Naive B cell (primary cell): ENCODE measurements at places on chromosomes 7 and 10. TPM values are rescaled to one million over a fixed set of nuclear protein-coding genes. Genes with fewer than 3 reads are reported as not detected.
A peak's percentile ranks its signal among the peaks of the same experiment; 100 is the strongest.

- no peaks in the 10 kb centered on the region for H3K27me3 ChIP-seq
- H3K4me3 ChIP-seq, result no peak overlapping the region
- peaks cover 8% of the 10 kb centered on the region for H3K36me3 ChIP-seq
- peaks cover 21% of the 10 kb centered on the region for H3K4me1 ChIP-seq
Measured at GRCh38 chr7:75716992-75717626, 21.6 kb downstream of the HIP1 start.

- no peak overlapping the region for H3K27ac ChIP-seq
- no peak overlapping the region for H3K4me3 ChIP-seq
- no peaks in the 10 kb centered on the region for H3K36me3 ChIP-seq
- H3K27me3 ChIP-seq, result no peaks in the 10 kb centered on the region
Measured at GRCh38 chr10:103062854-103063590, 130.1 kb downstream of the NT5C2 start.

DNA sequence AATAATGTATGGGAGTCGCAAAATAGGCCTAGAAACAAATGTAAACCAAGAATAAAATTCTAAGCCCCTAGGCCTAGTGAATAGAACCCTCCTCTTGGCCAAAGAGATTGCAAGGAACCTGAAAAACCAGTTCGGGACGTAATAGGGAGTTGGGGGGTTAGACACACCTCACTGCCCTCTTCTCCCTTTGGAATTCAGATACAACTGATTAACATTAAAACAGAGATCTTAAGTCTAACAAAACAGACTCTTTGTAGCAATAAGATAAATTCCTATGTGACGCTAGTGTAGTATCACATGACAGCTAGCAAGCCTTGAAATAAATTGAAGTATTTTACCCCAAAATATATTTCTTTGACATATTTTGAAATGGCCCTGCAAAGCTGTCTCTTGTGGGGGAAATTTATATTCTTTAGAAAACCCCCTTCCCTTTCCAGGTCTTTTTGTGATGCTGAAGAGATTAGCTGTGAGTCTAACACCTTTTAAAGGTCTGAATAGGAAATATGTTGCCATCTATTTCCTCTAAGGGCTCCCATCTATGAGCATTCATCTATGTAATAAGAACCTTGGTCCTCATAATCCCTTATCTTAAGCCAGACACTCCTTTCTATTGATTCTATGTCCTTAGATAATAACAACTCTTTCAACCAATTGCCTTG, 623.4 kb upstream of the NRG3 start:
- H3K4me1 ChIP-seq, result no peaks in the 10 kb centered on the region
- H3K27ac ChIP-seq, result no peak overlapping the region
- H3K4me3 ChIP-seq, result no peak overlapping the region
- no peak for DNase-seq
- H3K27me3 ChIP-seq, result no peaks in the 10 kb centered on the region

GRCh38 chr7:112073530-112073929, 132.7 kb downstream of the DOCK4 start:
- H3K27me3 ChIP-seq, result peaks cover 24% of the 10 kb centered on the region
- H3K36me3 ChIP-seq, result no peaks in the 10 kb centered on the region
- no peaks in the 10 kb centered on the region for H3K4me1 ChIP-seq
- H3K4me3 ChIP-seq, result no peak overlapping the region

DNA sequence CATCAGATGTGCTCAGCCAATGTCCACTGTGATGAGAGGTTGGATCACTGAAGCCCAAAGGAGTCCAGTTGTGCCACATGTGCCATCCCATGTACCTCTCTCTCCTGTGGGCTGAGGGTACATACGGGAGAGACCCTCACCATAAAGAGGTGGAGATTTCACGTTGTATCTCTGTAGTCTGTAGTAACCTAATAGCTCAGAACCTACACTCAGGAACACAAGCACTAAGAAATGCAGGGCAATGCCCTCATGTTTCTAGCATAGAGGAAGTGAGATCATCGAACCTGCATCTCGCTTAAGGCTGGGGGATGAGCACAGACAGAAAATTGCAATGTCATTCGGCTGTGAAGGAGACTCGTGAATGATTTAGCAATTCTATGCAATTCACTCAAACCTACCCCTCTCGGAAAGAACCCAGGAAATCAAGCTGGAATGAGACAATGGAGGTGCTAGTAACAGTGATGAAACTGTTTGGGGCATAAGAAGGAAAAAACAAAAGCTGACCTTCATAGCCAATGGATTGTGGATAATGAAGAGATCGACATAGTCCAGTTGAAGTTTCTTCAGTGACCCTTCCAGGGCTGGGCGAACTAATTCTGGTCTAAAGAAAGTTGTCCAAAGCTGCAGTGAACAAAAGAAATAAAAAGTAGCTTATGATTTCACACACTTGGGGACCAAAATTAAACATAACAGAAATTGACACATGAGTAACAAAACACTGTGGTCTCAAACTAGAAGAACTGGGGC, 80.3 kb upstream of the UCN3 start:
- no peak for DNase-seq
- no peak overlapping the region for H3K4me3 ChIP-seq
- H3K27ac ChIP-seq, result no peak overlapping the region
- no peaks in the 10 kb centered on the region for H3K36me3 ChIP-seq
- no peaks in the 10 kb centered on the region for H3K4me1 ChIP-seq

The BEND7 gene
- not detected for polyA plus RNA-seq

GRCh38 chr10:120578890-120579289, 121.9 kb downstream of the PLPP4 start:
- H3K4me3 ChIP-seq, result no peak overlapping the region
- H3K4me1 ChIP-seq, result no peaks in the 10 kb centered on the region
- no peaks in the 10 kb centered on the region for H3K27me3 ChIP-seq
- no peaks in the 10 kb centered on the region for H3K36me3 ChIP-seq

- H3K36me3 ChIP-seq, result peaks cover 6% of the 10 kb centered on the region
- peaks cover 36% of the 10 kb centered on the region for H3K4me1 ChIP-seq
- no peaks in the 10 kb centered on the region for H3K27me3 ChIP-seq
- no peak for DNase-seq
Measured at GRCh38 chr7:45007106-45007505, 7.1 kb downstream of the CCM2 start.

DNA sequence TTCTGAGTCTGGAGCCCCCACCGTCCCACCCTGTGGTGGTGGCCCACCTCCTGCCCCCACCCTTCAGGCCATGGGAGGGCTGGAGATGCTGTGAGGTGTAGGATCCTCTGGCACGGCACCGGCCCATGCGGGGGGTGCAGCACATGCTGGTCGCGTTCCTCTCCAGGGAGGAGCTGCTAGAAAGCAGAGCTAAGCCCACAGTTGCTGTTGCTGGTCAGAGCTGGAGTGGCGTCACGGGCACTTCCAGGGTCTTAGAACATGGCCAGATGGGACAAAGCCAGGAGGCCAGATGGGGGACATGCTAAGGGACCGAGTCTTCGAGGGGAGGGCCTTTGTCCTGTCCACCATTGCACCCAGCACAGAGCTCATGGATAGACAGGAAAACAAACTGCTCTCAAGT, 21.6 kb downstream of the AGAP3 start:
- DNase-seq, result no peak
- no peaks in the 10 kb centered on the region for H3K36me3 ChIP-seq
- no peak overlapping the region for H3K4me3 ChIP-seq

DNA sequence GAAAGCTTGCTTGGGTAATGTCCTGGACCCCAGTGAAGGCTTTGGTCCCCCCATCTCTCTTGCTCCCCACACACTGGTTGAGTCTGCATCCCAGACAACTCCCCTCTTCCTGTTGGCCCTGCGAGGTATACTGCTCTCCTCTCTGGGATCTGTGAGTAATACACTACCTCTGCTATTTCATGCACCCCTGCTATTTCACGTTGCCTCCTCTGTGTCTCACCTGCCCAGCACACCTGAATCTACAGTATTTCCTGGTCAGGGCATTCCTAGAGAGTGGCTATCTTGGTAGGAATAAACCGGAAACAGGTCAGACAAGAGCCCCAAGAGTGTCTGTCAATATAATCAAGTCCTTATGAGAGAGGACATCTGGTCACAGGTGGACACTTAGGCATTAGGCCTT, 114.3 kb upstream of the ODAD2 start:
- no peaks in the 10 kb centered on the region for H3K36me3 ChIP-seq
- no peak overlapping the region for H3K27ac ChIP-seq
- H3K4me1 ChIP-seq, result no peaks in the 10 kb centered on the region

The CAPZA2 gene
- 215 TPM for polyA plus RNA-seq

DNA sequence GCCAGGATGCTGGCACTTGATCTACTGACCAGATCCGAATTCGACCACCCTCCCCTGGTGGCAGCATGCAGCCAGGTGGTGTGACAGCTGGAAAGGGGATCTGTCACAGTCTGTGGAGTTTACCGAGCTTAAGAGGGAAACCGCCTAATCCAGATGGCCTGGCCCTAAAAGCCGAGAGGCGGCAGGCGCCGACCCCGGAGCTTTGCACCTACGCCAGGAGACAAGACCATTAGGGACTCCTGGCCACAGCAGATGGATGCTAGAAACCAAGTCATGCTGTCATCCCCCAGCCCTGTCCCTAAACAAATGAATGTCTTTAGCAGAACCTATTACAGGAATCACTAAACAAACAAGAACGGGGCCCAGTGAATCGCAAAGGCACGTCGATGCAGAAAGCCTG, 27.7 kb downstream of the RCC1L start:
- H3K27me3 ChIP-seq, result no peaks in the 10 kb centered on the region
- no peak overlapping the region for H3K4me3 ChIP-seq
- no peak for DNase-seq
- no peaks in the 10 kb centered on the region for H3K4me1 ChIP-seq

DNA sequence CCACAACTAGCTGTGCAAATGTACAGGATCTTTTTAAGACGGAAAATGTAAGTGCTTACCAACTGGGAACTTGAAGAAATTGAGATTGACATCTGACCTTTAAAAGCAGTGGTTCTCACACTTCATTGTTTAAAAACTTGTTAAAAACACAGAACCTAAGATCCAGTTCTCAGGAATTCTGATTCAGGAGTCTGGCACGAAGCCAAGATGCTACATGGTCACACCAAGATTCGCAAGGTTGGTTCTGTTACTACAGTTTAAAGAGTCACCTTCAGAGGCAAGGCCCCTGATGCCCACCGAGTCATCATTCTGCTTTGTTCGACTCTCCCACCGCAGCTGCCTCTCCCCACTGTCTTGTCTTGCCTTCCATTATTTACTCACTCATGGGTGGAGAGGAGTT, 113.3 kb downstream of the GLI3 start:
- no peaks in the 10 kb centered on the region for H3K36me3 ChIP-seq
- no peak overlapping the region for H3K27ac ChIP-seq
- H3K4me1 ChIP-seq, result no peaks in the 10 kb centered on the region
- no peak overlapping the region for H3K4me3 ChIP-seq
- peaks cover 12% of the 10 kb centered on the region for H3K27me3 ChIP-seq

GRCh38 chr10:70811881-70812280, 3.9 kb upstream of the SGPL1 start:
- H3K4me1 ChIP-seq, result peaks cover 17% of the 10 kb centered on the region
- no peaks in the 10 kb centered on the region for H3K36me3 ChIP-seq
- no peak overlapping the region for H3K4me3 ChIP-seq
- peaks cover 10% of the 10 kb centered on the region for H3K27me3 ChIP-seq
- no peak overlapping the region for H3K27ac ChIP-seq

DNA sequence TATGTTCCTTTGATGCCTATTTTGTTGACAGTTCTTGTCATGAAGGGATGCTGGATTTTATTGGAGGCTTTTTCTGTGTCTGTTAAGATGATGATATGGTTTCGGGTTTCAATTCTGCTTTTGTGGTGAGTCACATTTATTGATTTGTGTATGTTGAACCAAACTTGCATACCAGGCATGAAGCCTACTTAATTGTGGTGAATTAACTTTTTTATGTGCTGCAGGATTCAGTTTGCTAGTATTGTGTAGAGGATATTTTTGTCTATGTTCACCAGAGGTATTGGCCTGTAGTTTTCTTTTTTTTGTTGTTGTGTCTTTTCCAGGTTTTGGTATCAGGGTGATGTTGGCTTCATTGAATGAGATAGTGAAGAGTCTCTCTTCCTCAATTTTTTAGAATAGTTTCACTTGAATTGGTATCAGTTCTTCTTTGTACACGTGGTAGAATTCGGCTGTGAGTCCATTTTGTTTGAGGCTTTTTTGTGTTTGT, 345.9 kb downstream of the KIF20B start:
- H3K4me3 ChIP-seq, result peak overlapping the region; percentile 45
- peak; percentile 80 for DNase-seq
- H3K36me3 ChIP-seq, result no peaks in the 10 kb centered on the region
- H3K27me3 ChIP-seq, result peaks cover 8% of the 10 kb centered on the region

The SLC18A2 gene
- 0.39 TPM for polyA plus RNA-seq

DNA sequence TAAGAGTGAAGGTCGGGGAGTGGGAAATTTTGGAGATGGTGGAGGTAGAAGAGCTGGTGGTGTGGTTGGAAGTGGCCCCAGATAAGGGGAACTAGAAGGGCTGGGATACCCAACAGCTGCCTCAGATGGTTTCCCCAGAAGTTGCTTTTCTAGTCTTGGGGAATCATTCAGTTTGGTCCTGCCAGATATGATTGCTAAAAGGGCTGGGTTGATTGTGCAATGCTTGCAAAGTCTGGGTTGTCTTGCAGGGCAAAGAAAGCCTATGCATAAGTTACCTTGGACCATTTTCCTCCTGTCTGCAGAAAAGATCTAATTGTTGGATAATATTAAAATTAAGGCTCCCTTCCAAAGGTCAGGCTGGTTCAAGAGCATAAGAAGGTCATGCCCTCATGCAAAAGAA, 213.8 kb upstream of the ZNF804B start:
- no peak overlapping the region for H3K27ac ChIP-seq
- H3K4me1 ChIP-seq, result no peaks in the 10 kb centered on the region
- DNase-seq, result no peak
- H3K4me3 ChIP-seq, result no peak overlapping the region
- no peaks in the 10 kb centered on the region for H3K27me3 ChIP-seq

GRCh38 chr7:157235357-157236333, 96.9 kb downstream of the UBE3C start:
- H3K4me3 ChIP-seq, result no peak overlapping the region
- no peaks in the 10 kb centered on the region for H3K27me3 ChIP-seq

The NKX6-2 gene
- polyA plus RNA-seq, result 1.6 TPM

- no peak overlapping the region for H3K4me3 ChIP-seq
- no peak overlapping the region for H3K27ac ChIP-seq
- H3K4me1 ChIP-seq, result no peaks in the 10 kb centered on the region
- no peaks in the 10 kb centered on the region for H3K36me3 ChIP-seq
- no peak for DNase-seq
- no peaks in the 10 kb centered on the region for H3K27me3 ChIP-seq
Measured at GRCh38 chr10:68155615-68156210, 46.4 kb downstream of the MYPN start.

DNA sequence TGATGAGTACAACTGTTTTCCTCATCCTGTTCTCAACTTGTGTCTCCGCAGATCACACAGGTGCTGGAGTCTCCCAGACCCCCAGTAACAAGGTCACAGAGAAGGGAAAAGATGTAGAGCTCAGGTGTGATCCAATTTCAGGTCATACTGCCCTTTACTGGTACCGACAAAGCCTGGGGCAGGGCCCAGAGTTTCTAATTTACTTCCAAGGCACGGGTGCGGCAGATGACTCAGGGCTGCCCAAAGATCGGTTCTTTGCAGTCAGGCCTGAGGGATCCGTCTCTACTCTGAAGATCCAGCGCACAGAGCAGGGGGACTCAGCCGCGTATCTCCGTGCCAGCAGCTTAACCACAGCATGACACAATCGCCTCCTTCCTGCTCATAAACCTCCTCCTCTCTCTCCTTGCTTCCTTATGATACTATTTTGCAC, 126.7 kb upstream of the PRSS58 start:
- H3K4me1 ChIP-seq, result peaks cover 20% of the 10 kb centered on the region
- DNase-seq, result no peak
- no peaks in the 10 kb centered on the region for H3K27me3 ChIP-seq

The CNTNAP2 gene
- 50.5 TPM for polyA plus RNA-seq

The CALML5 gene
- polyA plus RNA-seq, result not detected
